Stimulated activated CD8-positive, alpha-beta memory T cell treated with anti-CD3 and anti-CD28 coated beads, Interleukin-2, amount 100 ng/mL, for 48 hours (primary cell): ENCODE measurements at places on chromosomes 13 and 19.

DNA sequence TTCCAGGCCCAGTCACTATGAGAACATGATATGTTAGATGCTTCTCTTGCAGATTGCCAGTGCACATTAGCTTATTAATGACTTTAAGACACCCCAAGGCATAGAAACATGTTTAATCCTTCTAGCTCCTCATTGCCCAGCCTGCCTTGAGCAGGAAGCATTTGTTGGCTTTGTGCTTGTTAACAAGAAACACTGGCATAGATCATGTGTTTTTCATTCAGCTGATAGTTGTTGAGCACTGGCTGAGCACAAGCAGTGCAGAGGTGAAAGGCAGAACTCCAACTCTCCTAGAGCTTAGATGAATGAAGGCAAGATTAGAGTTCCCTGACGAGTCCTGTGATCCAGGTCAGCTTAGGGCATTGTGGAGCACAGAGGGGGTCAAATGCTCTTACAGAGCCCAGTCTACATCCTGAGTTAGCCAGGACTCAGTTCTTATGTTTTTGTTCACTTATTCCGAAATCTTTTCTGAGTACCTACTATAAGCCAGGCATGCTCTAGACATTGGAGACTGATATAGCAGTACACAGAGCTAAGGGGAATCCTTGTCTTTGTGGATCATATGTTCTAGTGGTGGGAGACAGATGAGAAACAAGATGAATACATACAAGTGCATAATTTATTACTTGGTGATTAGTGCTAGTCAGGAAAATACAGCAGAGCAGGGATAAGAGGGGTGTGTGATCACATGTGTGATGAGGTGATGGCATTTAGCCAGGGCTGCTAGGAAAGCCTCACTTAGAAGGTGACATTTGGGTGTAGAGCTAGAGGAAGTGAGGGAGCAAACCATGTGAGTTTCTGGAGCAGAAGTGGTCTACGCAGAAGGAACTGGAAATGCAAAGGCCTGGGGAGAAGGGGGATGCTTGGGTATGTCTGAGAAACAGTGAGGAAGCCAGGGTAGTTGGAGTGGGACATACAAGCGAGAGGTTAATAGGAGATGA is 101.2 kb downstream of the WASF3 start:
- no peak for DNase-seq

- DNase-seq = no peak
These were observed 1.2 kb downstream of the C19orf84 start for GRCh38 chr19:51389143-51389542.

GRCh38 chr13:29677627-29678026 is 82.1 kb upstream of the SLC7A1 start:
- no peak for DNase-seq

DNA sequence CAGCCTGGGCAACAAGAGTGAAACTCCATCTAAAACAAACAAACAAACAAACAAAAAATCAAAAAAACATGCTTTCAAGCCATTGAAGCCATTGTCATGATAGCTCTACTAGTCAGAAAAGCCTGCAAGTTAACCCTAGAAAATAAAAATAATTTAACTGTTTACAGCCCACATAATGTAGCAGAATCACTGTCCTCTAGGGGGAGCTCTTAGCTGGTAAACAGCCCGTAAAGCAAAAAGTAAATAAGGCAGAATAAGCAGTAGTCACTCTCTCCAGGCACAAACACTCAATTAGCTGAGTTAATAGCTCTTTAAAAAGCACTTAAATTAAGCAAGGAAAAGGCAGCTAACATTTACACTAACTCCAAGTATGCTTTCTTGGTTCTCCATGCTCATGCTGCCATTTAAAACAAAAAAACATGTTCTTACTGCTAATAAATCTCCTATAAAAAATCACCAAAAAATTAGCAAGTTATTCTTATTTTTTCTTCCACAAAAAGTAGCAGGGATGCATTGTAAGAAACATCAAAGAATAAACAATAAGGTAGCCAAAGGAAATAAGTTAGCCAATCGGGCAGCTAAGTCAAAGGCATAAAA is 11.3 kb downstream of the LILRB4 start:
- DNase-seq = no peak

GRCh38 chr19:39436350-39436716 is 584 bp upstream of the RPS16 start:
- DNase-seq = no peak

DNA sequence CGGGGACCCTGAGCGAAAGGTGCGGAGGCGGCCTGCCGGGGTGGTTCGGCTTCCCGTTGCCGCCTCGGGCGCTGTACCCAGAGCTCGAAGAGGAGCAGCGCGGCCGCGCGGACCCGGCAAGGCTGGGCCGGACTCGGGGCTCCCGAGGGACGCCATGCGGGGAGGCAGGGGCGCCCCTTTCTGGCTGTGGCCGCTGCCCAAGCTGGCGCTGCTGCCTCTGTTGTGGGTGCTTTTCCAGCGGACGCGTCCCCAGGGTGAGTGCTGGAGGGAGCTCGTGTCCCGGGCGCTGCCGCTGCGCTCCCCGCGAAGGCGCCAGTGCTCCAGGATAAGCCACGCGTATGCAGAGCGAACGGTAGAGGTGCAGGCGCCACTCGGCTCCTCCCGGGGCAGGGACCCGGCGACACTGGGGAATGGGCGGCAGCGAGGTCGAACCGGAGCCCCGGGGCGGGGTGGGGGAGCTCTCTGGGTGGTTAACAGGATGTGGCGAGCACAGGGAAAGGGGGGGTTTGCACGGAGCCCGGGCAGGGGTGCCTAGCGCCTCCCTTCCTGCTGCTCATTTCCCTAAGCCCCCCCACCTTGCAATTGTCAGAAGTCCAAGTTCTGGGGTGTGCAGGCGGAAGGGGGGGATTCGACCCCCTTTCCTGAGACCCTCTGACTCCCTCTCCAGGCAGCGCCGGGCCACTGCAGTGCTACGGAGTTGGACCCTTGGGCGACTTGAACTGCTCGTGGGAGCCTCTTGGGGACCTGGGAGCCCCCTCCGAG is at the start of gene IL27RA:
Gene IL27RA, plus strand, starts transcription at position 44 of the 762 bp plus-strand sequence. Its CDS starts 111 bp downstream, at position 155.
- peak; percentile 63 for DNase-seq

DNA sequence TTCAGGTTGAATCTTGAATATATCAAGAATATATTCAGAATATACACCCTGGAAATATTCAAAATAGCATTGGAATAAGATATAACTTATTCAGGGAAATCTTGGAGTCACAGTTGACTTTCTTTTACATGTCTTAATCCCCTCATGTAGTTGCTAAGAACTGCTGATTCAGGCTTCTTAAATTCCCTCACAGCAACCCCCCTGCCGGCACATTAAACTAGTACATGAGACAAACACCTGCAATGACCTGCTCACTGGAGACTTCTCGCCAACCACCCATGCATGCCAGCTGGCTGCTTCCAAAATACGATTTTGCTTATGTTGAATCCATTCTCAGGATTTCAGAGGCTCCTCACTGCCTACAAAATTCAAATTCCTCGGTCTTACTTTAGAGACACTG is 997.1 kb downstream of the EFNB2 start:
- DNase-seq = no peak

GRCh38 chr19:17966129-17966483 is 801 bp upstream of the KCNN1 start:
- no peak for DNase-seq

DNA sequence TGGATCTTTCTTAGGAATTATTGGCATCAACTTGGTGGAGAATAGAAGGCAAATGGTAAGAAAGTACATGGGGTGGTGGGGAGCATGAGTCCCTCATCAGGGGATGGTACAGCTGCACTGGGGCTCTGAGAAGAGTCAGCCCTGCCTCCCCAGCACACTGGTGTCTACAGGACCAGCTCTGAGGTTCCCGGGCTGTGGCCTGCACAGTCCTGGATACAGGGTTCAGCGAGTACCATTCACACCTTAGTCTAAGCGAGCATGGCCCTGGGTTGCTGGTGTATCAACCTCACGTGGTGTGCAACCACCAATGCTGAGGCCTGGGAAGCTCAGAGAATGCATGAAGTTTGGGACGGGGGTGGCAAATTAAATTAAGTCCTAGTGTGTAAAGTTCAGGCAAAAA is 10.1 kb downstream of the TMEM255B start:
- no peak for DNase-seq

DNA sequence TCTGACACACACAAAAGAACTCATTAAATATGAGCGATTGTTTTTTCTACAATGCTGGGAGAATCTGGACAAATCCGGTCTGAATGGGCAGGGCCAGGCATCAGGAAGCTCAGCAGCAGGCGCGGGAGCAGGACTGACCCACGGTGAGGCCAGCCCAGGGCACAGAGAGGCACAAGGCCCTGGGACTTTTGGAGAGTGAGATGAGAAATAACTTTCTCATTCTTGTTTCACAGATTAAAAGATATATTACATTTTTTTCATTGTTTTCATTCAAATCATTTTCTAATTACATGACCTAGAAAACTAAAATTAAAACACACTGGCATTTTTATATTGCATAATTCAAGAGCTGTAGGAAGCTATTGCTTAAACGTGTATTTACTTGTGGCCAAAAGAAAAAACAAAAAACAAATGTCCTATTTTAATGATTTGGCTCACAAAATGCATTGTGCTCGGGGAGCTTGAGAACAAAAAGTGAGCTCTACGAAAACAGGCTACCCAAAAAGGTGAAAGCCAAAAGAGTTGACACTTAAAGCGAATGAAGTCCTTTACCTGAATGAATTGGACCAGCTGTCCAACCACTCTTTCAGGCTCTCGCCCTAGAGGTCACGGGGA is 133.1 kb downstream of the TNFRSF19 start:
- no peak for DNase-seq
